ENCODE measurements at places on chromosomes 11 and 22. TPM values are rescaled to one million over a fixed set of nuclear protein-coding genes. Genes with fewer than 3 reads are reported as not detected.
A peak's percentile ranks its signal among the peaks of the same experiment; 100 is the strongest.

The ANKK1 gene
- not detected for total RNA-seq

- no peak for DNase-seq
Observed at GRCh38 chr11:119599864-119600541, 129.0 kb downstream of the NECTIN1 start.

The TPBGL gene
- total RNA-seq, result 0.22 TPM

The APOBEC3H gene
- total RNA-seq, result not detected

The MS4A15 gene
- not detected for total RNA-seq

- DNase-seq, result no peak
Observed at GRCh38 chr11:5992150-5992549, 5.4 kb upstream of the OR52L1 start.

DNA sequence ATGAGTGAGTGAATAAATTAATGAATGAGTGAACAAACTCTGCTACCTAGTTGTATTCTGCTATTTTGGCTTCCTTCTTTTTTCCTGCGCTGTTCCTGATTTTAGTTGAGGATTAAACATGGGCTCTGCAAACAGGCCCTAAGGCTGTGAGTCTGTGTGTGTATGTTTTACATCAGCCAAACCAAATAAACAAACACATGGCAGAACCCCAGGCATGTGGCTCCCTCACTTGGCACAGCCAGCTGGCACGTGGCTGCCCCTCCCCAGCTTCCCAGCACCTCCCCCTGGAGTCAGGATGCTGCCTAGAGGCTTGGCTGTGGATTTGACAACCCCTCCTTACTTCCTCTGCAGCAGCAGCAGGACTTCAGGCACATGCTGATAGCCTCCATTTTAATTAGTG, 593.2 kb downstream of the INSC start:
- no peak for DNase-seq

- DNase-seq, result no peak
Observed at GRCh38 chr11:19674836-19675235, 37.8 kb upstream of the NAV2 start.

- no peak for DNase-seq
Observed at GRCh38 chr11:77151804-77152509, 23.9 kb downstream of the MYO7A start.

DNA sequence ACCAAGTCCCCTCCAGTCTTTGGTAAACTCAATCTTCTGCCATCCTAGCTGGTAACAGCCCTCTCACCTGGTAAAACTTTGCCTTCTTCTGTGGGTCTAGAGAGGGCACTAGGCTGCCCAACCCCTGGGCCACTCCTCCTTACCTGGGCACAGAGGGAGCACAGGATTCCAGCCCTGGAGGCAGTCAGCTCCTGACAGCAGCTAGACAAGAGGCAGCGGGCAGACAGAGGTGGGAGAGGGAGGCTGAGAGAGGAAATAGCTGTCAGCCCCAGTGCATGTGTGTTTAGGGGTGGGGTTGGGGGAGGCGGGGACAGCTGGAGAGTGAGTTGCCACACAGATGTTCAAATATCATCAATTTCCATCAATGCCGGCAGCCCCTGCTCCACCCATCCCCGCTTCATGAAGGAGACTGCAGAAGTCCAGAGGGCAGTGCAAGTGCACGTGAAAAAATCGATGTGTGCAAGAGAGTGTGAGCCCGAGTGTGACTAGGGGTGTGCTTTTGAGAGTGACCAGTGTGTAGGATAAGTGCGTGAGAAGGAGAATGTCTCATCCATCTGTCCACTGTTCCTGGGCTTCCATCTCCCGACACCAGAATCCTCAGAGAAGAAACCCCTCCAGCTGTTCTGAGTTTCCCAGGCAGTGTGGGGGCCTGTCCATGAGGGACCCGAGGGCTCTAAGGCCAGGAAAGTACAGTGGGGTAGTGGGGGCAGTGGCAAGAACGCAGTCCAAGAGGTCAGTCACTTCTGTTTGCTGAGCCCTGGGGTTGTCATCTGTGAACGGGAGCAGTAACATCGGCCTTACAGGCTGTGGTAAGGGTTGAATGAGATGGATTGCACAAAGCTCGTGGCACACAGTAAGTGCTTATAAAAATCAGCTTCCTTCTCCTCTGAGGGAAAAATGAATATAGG, at the start of gene PTGDR2:
Gene PTGDR2, minus strand, starts transcription at position 225 of the 908 bp plus-strand sequence. CDS start 2,228 bp downstream, outside the sequence.
- DNase-seq, result peak; percentile 72

DNA sequence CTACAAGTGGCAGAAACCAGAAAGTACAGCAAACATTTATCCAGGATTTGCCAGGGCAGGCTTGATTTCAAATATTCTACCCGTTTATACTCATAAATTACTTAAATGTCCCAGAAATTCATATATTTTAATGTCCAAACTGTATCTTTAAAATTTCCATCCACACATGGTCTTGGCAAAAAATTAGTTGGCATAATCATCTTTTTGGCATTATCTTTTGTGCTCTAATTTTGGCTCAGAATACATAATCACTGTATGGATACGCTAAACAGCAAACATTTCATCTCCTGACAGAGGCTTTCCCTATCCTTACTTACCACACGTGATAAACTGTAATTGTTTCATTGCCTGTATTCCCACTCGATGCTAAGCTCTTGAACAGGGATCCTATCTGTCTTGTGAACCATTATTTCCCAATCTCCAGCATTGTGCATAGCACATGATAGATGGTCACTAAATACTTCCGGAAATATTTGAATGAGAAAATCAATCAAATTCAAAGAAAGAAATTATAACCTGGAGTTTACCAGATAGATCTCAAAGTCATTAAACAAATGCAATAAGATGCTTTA, 64.2 kb downstream of the CADM1 start:
- no peak for DNase-seq
